ENCODE measurements at places on chromosomes 11 and 22.

- DNase-seq = no peak
These were observed 17.6 kb upstream of the CALCB start for GRCh38 chr11:15055620-15056356.

- DNase-seq = no peak
These were observed 21.6 kb downstream of the ZFTA start for GRCh38 chr11:63747011-63747410.

- DNase-seq = no peak
These were observed 446.3 kb downstream of the SOX6 start for GRCh38 chr11:15909937-15910598.

- DNase-seq = no peak
These were observed 717.8 kb downstream of the JRKL start for GRCh38 chr11:97107604-97108003.

GRCh38 chr22:25142102-25142501 lies 57.6 kb upstream of the CRYBB3 start:
- DNase-seq = no peak

GRCh38 chr11:122747351-122747781 lies 90.9 kb upstream of the CRTAM start:
- no peak for DNase-seq

GRCh38 chr11:45278714-45279113 lies 7.4 kb downstream of the SYT13 start:
- DNase-seq = no peak

DNA sequence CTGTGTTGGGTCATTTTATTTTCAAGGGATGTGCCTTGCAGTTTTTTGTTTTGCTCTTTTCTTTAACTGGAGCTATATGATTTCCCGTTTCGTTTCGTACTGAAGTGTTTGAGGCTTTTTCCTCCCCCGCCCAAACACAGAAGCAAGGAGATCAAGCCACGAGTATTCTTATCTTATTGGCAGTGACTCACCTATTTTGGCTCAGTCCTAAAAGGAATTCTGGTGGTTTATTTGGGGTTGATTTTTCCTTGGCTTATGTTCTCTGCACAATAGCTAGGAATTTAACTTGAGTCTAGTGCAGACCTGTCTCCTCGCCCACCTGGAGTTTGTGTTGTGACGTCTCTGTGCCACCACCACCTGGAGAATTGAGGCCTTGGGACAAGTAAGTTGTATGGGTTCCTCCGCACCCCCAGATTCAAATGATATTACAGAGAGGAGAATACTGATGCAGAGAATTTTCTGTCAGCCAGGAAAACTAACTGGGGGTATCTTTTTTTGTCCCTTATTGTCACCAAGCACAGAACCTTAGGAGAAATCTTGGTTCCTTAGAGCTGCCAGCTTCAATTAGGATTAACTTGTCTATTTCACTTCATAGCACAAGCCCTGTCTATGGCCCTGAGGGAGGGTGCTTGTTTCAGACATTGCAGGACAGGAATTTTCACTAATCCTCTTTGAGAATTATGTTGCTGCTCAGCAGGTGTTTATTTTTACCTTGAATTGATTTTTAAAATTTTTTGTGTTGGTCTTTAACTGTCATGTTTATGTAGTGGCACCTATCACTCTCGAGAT lies 90.4 kb upstream of the BIRC3 start:
- DNase-seq = no peak

GRCh38 chr11:61138935-61139334 lies 22.3 kb downstream of the VPS37C start:
- DNase-seq = no peak

DNA sequence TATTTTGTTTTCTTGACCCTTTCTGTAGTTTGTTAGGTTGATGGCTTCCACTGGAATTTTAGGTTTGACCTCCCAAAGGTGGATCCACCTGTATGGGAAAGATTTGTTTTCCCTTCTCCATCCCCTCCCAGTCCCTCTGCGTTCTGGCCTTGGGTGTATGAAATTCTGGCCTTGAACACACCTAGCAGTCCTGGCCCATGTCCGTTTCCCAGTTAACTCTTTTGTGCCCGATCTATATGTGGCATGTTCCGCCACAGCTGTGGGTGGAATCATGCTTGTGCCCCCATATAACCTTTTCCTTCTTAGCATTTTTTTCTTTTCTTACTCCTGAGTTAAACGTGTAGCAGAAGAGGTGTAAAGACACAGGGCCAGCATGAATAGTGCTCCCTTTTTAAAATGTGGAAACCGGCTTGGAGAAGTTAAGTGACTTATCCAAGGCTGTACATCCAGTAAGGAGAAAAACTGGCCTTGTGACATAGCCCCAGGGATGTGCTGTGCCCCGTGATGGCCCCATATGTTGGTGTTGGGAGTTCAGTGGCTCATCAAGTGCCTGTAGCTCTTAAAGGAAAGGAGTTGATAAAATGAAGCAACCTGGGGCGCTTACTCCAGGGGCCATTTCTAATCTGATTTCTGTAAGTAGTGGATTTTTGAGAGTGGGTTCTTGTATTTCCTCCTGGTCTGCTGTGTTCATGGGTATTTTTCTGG lies 39.3 kb downstream of the ZNRF3 start:
- no peak for DNase-seq

DNA sequence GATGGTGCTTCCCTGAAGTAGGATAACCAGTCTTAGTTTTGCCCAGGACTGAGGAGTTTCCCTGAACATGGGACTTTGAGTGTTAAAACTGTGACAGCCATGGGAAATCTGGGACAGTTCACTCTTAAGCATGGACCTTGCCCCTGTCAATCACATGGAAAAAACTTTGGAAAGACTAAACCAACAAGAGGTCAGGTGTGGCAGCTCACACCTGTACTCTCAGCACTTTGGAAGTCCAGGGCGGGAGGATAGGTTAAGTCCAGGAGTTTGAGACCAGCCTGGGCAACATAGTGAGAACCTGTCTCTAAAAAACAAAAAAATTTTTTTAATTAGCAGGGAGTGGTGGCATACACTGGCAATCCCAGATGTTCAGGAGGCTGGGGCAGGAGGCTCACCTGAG lies 3.3 kb upstream of the AMBRA1 start:
- no peak for DNase-seq

- DNase-seq = no peak
These were observed 5.1 kb upstream of the SLC22A8 start for GRCh38 chr11:63020671-63021291.

DNA sequence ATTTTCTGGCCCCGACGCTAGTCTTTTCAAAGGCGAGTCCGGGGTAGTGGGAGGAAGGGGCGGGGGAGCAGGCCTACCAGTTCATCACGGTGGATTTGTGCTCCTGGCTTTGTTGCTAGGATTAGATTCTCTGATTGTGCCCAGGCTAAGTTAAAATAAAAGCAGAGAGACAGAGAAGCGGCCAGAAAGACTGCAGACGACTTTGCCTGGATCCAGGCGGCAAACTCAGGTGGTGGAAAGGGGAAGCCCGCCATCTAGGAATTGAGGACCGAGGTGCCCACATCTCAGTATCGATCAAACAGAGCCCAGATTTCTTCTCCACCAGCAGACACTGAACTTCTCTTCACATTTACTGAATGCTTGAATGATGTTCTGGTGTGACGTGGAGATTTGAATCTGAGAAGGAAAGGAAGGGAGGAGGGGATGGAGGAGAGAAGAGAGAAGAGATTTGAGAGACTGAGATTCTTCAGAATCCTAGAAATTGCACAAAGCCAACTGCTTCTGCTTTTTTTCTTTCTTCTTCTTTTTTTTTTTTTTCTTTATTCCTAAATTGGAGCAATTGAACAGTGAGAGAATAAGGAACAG lies 2.7 kb downstream of the FAT3 start:
- no peak for DNase-seq

DNA sequence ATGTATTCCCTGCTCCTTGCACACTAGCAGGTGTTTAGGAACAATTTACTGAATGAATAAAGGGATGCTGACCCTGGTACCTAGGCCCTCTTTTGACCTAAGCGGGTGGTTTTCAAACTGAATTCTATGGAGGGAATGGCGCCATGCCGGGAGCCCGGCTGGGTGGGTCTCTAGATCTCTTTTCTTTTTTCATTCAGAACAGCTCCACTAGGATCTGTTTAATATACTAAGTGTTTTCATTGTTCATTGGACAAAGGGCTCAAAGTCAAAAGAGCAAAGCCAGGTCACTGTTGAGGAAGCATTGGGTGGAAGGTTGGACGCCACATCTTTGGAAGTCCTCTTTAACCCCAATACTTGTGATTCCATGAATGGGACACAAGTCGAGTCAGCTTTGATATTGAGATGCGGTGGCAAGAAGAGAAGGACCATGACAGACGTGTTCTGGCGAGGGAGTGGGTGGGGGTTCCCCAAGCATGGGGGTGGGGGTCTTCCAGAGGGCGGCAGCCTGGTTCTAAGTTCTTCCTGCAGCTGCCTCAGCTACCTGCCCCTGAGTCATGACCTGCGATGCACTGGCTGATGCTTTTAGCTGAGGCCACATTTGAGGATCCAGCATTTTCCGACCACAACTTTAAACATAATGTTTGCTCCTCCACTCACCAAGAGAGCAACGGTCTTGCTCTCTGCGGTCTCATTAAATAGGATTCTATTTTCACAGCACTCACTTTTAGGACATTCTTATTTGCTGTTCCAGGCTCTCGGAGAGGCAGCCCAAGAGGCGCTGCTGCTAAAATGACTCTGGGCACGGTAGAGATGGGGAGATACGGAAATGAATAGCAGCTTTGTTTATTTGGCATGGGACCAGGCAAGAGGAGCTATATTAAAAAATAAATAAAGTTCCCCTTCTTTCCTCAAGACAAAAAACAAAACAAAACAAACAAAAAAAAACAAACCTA lies 100.6 kb downstream of the FBXO7 start:
- DNase-seq = no peak

DNA sequence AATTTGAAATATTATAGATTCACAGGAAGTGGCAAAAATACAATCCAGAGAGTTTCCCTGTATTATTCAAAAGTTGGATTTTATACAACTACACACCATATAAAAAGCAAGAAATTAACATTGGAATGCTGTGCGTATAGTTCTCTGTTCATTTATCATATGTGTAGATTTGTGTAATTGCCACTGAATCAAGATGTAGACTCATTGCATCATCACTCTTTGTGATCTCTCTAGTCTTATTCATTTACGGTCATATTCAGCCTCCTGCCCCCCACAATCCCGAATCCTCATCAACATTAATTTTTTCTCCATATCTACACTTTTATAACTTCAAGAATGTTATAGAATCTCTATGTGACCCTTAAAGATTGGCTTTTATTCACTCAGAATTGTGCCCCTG lies 390.6 kb upstream of the B3GAT1 start:
- DNase-seq = no peak

DNA sequence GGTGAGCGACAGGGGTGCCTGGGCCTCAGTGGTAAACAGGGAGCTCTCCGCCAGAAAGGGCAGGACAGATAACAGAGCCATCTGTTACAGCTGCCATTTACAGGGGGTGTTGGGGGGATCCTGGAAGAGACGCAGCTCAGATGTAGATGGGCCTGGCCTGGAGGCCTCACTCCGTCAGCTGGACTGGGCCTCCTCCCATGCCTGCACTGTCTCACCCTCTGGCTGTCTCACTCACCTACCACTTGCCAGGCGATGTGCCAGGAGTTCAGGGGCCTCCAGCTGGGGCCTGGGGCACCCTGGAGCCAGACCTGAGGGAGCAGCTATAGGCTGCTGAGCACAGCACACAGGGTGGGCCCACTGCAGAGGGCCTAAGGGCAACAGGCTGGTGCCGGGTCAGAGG lies 16.3 kb upstream of the SUSD2 start:
- DNase-seq = no peak

DNA sequence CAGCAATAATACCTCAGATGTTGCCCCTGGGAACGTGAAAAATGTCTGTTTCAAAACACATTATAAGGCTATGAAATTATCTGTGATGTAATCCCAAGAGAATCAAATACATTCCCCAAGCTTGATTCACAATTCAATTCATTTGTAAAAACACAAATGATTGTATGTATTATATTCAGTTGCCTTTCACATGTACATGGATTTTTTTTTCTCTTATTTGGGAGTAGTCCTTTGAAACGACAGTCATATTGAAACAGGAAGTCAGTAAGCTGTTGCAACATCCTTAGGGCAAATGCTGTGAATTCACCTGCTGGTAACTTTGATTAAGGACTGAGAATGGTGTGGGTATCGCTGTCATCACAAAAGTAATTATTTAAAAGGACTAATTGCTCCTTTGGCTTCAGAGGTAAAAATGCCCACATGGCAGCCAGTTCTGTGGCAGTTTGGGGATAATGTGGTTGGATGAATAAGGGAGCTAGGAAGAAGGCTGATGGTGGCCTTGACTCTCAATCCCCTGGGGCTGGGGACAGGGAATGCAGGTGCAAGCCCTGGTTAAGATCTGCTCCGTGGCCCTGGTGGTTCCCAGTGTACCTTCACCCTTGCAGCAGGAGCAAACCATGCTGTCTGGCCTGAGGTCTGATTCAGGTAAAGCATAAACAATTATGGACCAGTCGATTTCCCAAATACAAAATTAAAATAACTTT lies 13.2 kb downstream of the EHF start:
- DNase-seq = no peak

GRCh38 chr11:76759517-76759916 lies 23.6 kb upstream of the TSKU start:
- no peak for DNase-seq

DNA sequence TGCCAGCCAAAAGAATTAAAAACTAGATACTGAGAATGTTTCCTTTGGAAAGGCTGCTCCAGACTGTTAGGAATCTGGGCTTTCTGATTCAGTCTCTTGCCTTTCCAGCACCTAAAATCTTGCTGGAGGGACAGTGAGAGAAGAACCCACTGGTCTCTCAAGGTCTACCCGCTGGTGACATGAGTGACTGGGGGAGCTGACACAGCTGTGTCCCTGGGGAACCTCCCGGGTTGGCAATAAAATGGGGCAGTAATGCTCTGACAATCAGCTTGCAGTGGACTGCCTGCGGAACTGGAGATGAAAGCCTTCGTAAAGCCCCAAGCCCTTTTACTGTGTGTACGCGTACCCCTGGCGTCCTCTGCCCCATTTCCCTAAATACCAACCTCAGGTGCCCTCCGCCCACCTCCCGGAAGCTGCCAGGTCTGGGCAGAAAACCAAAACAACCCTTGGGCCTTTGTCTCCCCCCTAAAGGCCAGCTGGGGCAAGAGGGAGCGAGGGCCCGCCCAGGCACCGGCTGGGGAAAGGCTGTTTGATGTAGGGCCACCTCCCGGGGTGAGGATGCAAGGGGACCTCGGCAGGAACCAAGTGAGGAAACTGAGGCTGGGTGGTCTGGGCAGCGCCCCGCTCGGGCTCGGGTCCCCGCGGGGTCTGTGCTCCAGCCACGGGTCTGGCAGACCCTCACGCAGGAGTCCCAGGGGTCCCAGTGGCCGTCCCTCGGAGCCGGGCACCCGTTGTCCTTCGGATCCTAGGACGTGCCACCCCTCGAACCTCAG lies 741 bp downstream of the CARS1 start:
- DNase-seq = no peak

- DNase-seq = peak; percentile 70
These were observed 1.7 kb downstream of the IL17REL start for GRCh38 chr22:50010676-50011446.

GRCh38 chr22:23856721-23857605 lies 712 bp upstream of the SLC2A11 start:
- no peak for DNase-seq

- DNase-seq = no peak
These were observed 3.4 kb downstream of the TRPT1 start for GRCh38 chr11:64222651-64223000.

Measured in activated CD8-positive, alpha-beta memory T cell treated with anti-CD3 and anti-CD28 coated beads for 4 hours (primary cell).